ENCODE measurements at places on chromosomes 6 and 20.

- DNase-seq, result no peak
These were observed 210.1 kb downstream of the ARHGAP18 start for GRCh38 chr6:129499843-129500219.

- no peak for DNase-seq
These were observed 34.6 kb downstream of the KCNS1 start for GRCh38 chr20:45066372-45066771.

- no peak for DNase-seq
These were observed 18.5 kb upstream of the GMDS start for GRCh38 chr6:2263896-2264295.

- no peak for DNase-seq
These were observed 39.7 kb upstream of the CCDC167 start for GRCh38 chr6:37539171-37540028.

DNA sequence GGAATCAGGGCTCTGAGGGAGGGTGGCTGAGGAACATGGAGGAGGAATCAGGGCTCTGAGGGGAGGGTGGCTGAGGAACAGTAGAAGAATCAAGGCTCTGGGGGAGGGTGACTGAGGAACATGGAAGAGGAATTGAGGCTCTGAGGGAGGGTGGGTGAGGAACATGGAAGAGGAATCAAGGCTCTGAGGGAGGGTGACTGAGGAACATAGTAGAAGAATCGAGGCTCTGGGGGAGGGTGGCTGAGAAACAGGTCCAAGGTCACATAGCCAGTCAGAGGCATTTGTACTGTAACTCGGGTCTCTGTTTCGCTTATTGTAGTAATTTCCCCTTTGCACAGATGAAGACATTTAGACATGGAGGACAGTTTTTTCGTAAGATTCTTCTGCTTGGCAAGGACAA is 164.8 kb downstream of the SOBP start:
- no peak for DNase-seq

DNA sequence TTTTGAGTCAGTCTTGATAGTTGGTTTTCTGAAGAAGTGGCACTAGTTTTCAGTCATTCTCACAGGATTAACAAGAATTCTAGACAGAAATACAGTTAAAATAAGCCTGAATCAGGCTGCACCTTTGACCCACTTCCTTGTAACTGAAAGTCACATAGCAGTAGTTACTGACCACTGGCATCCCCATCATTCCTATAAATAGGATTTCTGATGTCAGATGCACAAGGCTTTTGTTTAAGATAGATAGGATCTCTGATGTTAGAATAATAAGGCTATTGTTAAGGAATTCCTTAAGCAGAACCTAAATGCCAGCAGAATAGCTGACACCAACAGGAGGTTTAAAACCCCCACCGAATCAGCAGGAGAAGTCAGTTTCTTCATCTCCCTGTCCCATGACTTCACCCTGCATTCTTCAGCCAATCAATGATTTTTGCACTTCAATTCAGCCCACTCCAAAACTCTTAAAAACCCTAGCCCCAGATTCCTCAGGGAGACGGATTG is 30.6 kb upstream of the ZBTB24 start:
- no peak for DNase-seq

DNA sequence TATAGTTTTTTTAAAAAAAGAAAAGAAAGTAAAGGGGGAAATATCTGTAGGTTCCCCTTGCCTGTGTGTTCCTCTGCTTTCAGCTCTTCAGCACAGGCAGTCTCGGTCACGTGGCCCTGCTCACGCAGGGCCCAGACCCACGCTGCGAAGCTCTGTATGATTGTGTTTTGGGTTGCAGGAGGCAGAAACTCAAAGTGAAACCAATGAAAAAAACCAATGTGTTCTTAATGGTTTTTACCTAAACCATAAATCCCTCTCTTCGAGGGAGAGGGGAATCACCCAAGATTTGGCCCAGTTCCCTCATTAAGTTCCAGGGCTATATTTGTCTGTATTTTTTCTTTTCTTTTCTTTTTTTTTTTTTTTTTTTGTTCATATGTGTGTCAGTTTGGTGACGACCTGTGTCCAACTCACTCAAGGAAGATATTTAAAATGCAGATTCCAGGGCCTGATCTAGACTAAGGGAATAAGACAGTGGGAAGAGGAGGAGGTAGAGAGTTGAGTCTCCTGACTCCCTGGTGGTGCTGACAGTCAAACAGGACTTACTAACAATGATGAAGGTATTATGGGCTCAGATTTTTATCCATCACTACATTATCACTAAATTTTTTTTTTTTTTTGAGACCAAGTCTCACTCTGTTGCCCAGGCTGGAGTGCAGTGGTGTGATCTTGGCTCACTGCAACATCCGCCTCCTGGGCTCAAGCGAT is 33.8 kb upstream of the RREB1 start:
- no peak for DNase-seq

- DNase-seq, result no peak
These were observed 10.1 kb upstream of the SSR1 start for GRCh38 chr6:7323074-7323473.

DNA sequence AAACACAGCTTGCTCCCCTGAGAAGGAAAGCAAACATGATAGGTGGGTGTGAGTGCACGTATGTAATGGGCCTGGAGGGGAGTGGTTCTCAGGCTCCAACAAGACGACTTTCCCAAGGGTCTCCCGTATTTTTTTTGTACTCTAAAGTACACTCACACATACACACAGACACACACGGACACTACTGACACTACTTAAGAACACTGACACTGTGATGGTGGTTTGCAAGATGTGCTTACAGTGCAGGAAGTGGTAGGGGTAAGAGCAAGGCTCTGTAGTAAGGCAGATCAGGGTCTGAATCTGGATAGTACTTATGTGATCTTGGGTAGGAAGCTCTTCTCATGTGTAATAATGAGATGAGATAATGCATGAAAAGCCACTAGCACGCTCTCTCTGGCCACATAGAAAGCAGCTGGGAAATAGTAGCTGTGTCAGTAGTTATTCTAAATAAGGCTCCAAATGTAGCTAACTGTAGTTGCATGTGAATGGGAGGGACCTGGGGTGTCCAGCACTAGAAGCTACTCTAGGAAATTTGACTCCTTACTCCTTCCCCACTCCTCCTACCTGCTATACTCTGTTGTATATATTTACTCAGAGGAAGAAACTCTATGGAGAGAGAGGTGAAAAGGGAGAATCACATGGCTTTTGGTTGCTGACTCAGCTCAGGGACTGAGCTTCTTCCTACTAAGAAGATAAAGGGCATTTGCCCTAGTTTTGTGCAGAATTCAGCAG is 8.4 kb upstream of the ZBTB24 start:
- no peak for DNase-seq

DNA sequence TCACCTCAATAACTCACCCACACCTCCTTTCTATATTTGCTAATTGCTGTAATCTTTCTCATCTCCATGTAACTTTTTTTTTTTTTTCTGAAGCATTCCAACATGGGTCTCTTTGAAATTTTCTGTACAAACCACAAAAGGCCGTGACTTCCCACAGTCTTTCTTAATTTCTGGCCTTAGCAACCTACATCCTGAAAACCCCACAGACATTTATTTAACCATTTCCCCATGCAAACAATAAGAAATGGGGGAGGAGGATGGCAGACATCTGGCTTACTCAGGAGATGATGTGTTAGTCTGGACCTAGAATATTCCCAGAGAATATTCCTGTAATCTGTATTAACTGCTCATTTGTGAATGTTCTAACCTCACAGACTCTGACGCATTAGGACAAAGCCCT is 57.6 kb downstream of the MEP1A start:
- no peak for DNase-seq

GRCh38 chr6:13348334-13349113 is 20.2 kb upstream of the TBC1D7 start:
- DNase-seq, result no peak

DNA sequence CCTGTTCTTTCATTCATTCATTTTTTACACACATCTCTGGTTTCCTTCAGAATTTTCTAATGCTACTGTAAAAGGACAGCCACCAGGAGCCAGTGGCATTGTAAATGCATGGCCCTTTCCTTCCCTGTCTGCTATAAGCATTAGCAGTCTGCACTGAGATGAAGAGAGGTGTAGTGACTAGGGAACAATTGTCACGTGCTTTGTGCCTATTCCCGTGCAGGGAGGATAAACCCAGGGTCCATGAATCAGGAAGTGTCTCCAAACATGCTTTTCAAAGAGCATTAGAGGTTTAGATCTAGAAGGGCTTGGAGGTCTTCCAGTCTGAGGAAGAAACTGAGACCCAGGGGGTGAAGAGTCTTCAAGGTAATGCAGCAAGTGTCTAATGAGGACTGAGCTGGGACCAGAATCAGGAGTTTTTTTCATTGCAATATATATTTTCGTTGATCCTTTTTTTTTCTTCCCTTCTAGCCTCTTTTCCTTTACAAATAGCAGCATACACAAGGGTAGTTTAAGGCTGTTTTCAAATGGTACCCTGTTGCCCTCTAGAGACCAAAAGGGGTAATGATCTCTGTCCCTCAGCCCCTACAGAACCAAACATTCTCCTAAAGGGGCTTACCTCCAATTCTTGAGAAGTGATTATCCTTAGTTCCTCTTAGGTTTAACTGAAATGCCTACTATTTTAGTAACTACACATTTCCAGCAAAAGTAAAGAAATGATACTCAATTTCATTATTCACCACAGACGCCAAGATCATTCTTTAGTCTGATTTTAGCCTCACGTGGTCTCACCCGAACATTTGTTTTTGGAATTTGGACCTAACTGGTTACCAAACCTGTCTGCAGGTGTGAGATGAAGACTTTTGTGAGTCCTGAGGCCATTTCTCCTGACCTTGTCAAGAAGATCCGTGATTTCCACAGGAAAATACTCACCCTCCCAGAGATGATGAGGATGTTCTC is 6.6 kb downstream of the TRIM15 start:
- DNase-seq, result no peak

DNA sequence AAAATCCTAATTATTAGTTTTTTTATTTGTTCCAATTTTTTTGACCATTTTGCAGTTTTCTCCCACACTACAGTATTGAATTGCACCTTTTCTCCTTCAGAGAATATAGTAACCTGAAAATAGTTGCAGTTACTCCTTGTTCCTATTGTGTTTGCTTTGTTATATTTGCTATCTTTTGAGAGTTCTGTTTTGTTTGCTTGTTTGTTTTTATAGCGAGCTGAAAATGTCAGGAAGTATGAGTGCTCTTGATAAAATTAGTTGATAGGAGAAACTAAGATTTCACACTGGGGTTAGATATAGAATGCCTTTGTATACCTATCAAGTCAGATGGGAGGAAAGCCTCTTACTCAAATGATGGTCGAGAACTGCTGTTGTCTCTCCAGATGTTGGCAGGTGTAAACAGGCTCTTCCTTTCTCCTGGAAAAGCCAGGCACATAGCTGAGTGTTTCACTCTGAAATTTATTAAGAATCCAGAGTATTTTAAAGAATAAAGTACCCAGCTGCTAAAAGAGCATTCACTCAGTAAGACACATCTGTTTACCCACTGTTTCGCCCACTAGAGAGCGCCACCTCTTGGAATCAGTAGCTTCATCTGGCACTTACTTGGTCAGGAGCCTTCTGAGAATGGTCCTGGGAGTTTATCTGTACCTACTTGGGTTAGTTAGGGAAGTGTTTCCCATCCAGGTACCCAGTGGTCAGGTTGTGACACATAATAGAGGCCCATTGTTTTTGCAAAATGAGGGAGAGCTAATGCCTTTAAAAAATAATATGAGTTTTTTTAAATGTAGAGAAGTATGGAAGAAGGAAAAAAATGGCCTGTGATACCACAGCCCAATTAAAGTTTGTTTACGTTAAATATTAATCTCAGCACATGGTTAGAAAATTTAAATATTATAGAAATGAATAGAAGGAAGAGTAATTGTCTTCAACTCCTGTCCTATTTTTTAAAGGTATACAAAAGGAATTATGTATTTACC is 11.2 kb downstream of the NT5DC1 start:
- peak; percentile 34 for DNase-seq

DNA sequence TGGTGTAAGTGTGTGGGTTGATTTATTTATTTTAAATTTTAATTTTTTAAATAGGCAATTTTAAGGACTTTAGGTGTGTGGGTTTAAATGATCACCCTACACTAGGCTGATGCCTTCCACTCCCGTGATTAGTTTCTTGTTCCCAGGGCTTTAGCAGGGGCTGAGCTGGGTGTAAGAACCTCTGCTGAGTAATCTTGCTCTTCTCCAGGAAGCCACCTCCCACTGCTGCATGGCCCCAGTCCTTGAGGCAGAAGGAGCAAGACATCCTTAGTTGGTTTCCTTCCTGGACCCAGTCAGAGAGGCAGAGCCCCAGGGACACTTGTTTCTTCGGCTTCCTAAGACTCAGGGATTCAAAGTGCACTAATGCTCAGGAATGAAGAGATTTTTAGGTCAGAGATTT is 19.8 kb upstream of the CDC5L start:
- DNase-seq, result no peak

DNA sequence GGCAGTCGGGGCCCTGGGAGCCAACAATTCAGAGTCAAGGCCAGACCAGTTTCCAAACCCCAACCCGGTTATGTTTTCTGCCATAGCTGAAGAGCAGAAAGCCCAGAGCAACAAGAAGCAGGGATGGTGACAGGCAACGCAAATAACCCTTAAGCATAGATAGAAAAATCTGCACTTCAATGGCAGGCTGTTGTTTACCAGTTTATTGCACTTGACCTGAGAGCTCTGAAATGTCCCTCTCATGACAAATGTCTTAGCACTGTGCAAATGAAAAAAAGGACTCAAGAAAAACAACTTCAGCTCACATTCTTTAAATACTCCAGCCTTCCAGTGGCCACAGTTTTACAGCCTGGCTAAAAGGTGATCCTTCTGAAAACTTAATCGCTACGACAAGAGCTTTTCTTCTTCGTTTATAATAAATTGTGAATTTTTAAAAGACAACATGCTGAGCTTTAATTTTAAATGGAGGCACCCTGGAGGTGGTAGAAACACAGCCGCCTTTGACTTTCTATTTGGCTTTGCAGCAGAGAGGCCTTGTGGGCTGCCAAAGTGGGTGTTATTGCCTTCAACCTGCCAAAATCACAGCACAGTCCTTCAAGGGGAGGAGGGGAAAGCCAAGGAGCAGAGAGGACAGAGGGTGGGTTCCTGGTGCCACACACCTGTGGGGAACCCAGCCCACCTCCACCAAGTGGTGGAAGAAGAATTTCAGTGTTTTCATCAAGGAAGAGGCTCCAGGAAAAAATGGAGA is 289.5 kb upstream of the CDYL start:
- no peak for DNase-seq

DNA sequence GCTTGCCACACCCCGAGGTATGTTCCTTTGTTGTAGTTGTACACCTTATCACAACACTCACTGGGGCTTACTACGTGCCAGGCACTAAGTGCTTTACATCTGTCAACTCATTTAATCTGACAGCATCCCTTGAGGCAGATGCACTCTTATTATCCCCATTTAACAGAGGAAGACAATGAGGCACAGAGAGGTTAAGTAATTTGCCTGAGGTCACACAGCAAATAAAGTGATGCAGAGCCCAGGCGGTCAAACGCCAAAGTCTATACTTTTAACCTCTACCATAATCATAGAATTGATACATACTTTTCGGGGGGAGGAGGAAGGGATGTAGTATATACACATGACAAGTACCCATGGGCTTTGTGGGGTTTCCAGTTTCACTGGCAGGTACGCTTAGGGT is 37.7 kb downstream of the MDFI start:
- DNase-seq, result no peak
